ENCODE measurements at places on chromosomes 11 and 22.

- DNase-seq, result no peak
Observed at GRCh38 chr11:28383456-28383855, 275.3 kb downstream of the METTL15 start.

GRCh38 chr11:9263840-9264315 lies 1.3 kb downstream of the DENND5A start:
- no peak for DNase-seq

DNA sequence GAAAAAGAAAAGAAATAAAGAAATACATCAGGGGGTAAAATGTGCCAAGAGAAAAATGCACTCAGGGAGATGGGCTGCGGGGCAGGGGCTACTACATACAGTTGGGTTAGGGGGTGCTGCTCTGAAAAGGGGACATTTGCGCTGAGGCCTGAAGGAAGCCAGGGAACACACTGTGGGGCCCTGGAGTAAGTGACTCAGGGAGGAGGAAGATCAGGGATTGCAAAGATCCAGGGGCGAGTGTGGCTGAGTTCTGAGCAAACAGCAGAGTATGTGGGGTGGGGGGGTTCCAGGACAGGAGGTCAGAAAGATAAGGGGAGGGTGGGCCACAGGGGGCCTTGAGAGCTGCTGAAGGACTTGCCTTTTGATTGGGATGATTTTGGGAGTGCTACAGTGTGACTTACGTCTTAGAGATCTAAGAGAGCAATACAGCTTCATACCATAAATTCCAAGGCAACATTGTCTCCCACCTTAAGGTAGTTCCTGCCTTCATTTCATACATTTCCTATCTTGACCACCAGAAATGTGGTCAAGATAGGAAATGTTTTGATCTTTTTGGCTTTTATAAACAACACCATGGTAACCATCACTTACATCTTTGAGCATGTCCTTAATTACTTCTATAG lies 5.8 kb downstream of the A4GALT start:
- no peak for DNase-seq

DNA sequence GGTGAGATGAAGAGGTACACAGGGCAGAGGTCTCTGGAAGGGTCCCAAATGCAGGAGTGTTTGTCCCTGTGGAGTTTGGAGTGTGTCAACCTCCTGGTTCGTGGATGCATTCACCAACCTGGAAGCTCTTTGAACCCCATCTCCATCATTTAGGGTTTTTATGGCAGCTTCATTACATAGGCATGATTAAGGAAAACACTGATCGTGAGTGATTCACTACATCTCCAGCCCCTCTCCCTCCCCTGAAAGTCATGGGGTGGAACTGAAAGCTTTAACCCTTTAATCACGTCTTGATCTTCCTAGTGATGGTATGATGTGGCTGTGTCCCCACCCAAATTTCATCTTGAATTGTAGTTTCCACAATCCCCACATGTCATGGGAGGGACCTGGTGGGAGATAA lies 19.8 kb upstream of the INCENP start:
- DNase-seq, result no peak

GRCh38 chr22:23281406-23282088 lies 101.2 kb downstream of the BCR start:
- DNase-seq, result peak; percentile 79

GRCh38 chr11:46698597-46698996 lies 1.8 kb downstream of the ARHGAP1 start:
- no peak for DNase-seq

GRCh38 chr11:66477263-66478201 lies 2.7 kb upstream of the DPP3 start:
- DNase-seq, result no peak

GRCh38 chr11:116932181-116932580 lies 94.8 kb upstream of the APOA1 start:
- DNase-seq, result no peak

DNA sequence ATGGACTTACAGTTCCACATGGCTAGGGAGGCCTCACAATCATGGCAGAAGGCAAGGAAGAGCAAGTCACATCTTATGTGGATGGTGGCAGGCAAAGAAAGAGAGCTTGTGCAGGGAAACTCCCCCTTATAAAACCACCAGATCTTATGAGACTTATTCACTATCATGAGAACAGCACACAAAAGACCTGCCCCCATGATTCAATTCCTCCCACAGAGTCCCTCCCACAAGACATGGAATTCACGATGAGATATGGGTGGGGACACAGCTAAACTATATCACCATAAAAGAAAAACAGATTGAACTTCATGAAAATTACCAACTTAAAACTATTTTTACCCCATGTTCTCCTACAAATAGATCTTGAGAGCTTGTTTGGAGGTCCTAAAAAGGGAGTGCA lies 19.6 kb downstream of the ENTHD1 start:
- no peak for DNase-seq

DNA sequence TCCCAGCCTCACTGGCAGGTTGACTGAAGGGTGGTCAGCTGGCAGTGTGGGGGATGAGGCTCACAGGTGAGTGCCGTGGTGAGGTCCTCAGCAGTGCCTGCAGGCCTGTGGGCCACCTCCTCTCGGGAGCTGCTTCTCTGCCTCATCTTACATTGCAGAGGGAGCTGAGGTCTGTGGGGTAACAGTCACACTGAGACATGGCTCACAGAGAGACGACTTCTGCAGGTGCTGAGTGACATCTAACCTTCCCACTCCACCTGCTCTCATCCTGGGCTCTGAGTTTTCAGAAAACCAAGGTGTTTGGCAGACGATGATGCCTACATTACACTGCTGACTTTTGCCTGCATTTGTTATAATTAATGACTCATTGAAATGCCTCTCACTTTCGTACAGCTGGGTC lies 8.8 kb upstream of the SLC5A1 start:
- DNase-seq, result no peak

DNA sequence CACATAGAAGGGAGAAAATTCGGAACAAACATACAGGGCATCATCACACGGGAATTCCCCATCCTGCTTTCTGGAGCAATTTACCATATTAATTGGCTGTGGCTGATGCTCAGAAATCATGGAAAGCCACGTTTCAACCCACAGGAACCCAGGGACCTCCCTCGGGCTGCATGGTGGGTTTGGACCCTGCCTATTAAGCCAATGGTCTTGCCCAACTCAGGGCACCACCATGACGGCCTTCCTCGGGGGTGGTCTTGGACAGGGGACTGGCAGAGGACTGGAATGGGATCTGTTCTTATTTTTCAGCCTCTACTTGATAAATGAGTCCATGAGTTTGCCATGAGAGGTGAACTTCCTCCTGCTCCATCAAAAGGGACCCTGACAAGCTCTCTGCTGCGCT lies 374.0 kb downstream of the SHANK2 start:
- no peak for DNase-seq

DNA sequence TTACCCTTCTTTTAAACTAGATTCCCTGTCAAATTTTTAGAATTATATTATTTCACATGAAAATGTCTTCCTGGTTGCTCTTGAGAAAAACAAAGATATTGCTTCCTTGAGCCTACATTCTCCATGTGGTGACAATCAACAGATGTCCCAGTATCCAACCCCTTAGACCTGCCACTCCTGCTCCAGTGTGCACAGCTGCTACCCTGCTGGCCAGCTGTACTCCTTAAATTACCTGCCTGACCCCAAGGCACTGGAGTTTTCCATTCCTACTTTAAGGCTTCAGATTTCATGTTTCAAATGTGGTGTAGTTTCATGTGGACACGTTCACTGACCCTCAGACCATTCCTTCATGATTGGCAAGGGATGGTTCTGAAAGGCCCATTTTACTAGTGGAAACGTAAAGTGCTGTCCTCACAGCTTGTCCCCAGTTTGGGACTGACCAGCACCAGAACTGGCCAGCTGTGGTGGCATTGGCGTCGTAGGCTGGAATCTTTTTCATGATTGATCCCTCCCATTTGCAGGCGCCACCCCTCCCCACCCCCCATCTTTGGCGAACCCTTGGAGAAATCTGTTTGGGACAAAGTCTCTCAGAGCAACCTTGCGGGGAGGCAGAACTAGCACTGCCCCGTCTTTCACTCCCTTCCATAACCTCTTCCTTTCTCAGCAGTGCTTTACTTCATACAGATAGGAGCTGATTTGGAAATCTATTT lies 123.5 kb downstream of the DBX1 start:
- DNase-seq, result no peak

GRCh38 chr11:15685306-15685705 lies 570.6 kb downstream of the INSC start:
- DNase-seq, result no peak

GRCh38 chr11:957212-957920 lies 31.7 kb downstream of the AP2A2 start:
- DNase-seq, result no peak

DNA sequence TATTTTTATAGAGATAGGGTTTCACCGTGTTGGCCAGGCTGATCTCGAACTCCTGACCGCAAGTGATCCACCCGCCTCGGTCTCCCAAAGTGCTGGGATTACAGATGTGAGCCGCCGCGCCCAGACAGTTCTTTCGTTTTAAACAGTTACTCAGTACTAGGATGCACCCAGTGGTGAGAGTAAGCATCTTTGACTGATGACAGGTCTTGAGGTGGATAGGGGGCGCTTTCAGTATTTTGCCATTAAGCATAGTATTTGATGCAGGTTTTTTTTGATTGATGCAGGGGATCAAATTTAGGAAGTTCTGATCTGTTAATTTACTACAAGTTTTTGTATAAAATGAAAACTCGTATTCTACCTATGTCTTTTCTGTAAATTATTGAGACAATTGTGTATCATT lies 13.2 kb upstream of the TRIM34 start:
- no peak for DNase-seq

- DNase-seq, result no peak
Observed at GRCh38 chr11:79340535-79340934, 100.3 kb downstream of the TENM4 start.

DNA sequence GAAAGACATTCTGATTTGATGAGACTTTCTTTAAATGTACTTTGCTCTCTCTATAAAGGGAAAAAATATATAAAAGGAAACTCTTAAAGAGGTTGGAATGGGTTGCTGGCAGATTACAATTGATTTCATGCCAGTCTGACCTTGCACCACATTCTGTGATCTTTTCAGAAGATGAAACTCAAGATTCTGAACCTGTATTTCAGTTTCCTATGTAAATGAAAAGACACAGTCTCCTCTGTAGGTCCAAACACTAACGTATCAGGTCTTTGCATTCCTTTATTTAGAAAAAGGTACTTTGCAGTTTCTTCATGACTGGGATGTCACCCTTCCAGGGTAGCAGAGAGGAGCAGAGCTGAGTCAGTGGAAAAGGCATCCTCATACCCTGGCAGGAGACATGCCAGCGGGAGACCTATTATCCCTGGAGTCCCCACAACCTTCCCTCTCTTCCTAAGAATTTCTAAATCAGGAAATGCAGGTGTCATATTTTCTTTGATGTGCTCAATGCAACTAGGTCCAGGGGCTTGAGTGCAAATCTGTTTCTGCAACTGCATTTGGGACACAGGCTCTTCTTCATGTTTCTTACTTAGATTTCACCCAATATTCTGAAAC lies 282.6 kb downstream of the CADM1 start:
- DNase-seq, result no peak

DNA sequence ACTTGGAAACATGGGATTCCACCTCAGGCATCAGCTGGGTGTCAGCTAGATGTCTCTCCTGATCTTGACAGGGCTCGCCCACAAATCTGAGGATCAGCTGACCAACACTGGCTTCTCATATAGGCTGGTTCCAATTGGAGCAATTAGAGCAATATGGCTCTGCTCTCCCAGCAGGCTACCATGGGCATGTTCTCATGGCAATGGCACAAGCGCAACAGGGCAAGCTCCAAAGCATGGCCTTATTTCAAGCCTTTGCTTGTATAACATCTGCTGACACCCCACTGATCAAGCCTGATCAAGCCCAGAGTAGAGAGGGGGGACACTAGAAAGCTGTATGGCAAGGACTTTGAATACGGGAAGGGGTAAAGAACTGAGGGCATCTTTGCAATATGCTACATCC lies 40.7 kb upstream of the SPATA19 start:
- DNase-seq, result no peak

DNA sequence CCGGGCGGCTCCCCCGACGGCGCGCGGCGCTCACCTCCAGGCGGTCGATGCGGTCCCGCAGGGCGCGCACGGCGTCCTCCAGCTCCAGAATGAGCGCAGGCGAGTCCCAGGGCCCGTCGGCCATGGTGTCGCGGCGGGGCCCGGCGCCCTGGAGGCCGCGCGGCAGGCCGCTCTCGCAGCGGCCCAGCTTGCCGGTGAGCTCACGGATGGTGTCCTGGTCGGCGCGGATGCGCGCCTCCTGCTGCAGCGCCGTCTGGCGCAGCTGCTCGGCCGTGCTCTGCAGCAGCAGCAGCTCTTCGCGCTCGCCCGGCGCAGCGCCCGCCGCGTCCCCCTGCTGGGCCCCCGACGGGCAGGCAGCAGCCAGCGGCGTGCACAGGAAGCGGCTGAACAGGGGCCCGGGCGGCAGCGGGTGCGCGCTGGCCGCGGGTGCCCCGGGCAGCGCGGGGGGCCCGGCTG lies 599 bp downstream of the NPTXR start:
- DNase-seq, result no peak

DNA sequence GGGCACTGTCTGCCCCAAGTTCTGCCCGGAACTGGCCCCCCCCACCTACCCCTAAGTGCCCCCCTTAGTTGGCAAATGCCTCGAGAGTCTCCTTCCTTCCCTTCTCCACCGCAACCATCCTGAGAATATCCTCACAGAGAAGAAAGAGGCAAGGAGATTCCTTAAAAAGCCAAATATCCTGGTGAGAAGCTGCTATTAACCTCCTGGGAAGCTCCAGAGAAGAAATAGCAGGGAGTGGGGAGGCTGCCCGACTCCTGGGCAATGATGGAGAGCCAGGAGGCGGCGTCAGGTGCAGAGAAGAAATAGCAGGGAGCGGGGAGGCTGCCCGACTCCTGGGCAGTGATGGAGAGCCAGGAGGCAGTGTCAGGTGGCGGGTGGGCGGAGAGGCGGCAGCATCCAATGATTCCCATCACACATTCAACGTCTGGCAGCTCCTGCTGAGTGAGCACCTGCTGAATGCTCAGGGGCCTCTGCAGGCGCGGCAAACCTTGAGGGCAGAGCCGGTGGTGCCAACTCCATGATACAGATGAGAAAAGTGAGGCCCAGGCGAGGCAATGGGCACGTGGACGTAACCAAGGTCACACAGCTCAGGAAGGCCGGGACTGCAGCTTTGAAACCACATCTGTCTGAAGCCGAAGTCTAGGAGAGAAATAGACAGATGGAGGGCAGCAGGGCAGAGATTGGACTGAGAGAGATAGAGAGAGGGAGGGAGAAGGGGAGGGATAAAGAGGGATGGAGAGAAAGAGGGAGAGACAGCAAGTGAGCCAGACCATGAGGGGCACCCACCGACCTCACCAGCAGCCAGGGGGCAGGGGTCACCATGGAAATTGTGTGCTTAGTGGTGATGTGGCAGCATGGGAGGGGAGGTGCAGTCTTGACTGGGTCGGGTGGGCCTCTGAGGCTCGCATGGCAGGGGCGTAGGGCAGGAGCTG lies 58.3 kb downstream of the CYTH4 start:
- DNase-seq, result no peak

Data from stimulated activated CD8-positive, alpha-beta memory T cell treated with anti-CD3 and anti-CD28 coated beads, Interleukin-7, amount 100 ng/mL, for 24 hours (primary cell).